Type B pancreatic cell (in vitro differentiated cells): ENCODE measurements at places on chromosomes 16 and 17. TPM values are rescaled to one million over a fixed set of nuclear protein-coding genes. Genes with fewer than 3 reads are reported as not detected.

DNA sequence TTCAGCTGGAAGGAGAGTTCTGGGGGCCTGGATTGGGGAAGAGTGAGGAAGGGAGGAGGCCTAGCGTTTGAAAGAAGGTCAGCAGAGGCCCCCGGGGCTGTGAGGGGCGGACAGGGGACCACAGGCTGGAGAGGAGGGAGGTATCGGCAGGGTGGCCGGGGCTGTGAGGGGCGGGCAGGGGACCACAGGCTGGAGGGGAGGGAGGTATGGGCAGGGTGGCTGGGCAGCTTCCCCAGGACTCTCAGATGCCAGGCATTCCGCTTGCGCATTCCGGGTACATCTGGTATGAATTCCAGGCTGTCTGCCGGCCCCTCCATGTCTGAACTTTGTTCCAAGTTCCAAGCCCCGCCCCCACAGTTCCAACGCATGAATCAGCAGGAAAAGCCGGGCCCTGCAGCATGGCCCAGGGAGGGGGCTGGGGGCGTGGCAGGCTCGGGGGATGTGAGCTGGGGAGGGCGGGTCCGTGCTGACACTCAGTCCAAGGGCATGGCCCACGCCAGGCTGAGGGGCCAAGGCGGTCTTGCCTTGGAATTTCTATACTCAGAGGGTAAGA lies 4.3 kb upstream of the TLCD2 start:
- H3K27me3 ChIP-seq = no peaks in the 10 kb centered on the region
- no peaks in the 10 kb centered on the region for H3K36me3 ChIP-seq
- peak overlapping the region; percentile 88 for H3K4me3 ChIP-seq
- H3K27ac ChIP-seq = peak overlapping the region; percentile 98

- H3K36me3 ChIP-seq = no peaks in the 10 kb centered on the region
- H3K27me3 ChIP-seq = no peaks in the 10 kb centered on the region
- H3K4me3 ChIP-seq = no peak overlapping the region
- H3K4me1 ChIP-seq = no peaks in the 10 kb centered on the region
Observed at GRCh38 chr16:13104772-13105171, 203.4 kb downstream of the SHISA9 start.

GRCh38 chr16:25606069-25606468 lies 85.7 kb upstream of the HS3ST4 start:
- no peak overlapping the region for H3K27ac ChIP-seq
- no peaks in the 10 kb centered on the region for H3K36me3 ChIP-seq
- DNase-seq = no peak
- no peaks in the 10 kb centered on the region for H3K27me3 ChIP-seq
- no peaks in the 10 kb centered on the region for H3K4me1 ChIP-seq

GRCh38 chr16:51665436-51665998 lies 514.4 kb upstream of the SALL1 start:
- H3K4me1 ChIP-seq = peaks cover 10% of the 10 kb centered on the region
- no peak overlapping the region for H3K4me3 ChIP-seq
- H3K27ac ChIP-seq = no peak overlapping the region
- no peak for DNase-seq
- no peaks in the 10 kb centered on the region for H3K36me3 ChIP-seq

- peaks cover 11% of the 10 kb centered on the region for H3K36me3 ChIP-seq
- H3K27ac ChIP-seq = no peak overlapping the region
- no peaks in the 10 kb centered on the region for H3K27me3 ChIP-seq
- H3K4me3 ChIP-seq = no peak overlapping the region
- DNase-seq = no peak
Observed at GRCh38 chr17:63652106-63652505, 29.9 kb downstream of the MAP3K3 start.

- no peak for DNase-seq
Observed at GRCh38 chr16:20860361-20860760, 39.8 kb downstream of the DCUN1D3 start.

- peak overlapping the region; percentile 34 for H3K4me3 ChIP-seq
- no peak for DNase-seq
- H3K27ac ChIP-seq = no peak overlapping the region
- no peaks in the 10 kb centered on the region for H3K27me3 ChIP-seq
Observed at GRCh38 chr17:76270770-76271668, 5.9 kb downstream of the UBALD2 start.

- H3K27ac ChIP-seq = peak overlapping the region; percentile 65
- no peak for DNase-seq
- H3K36me3 ChIP-seq = no peaks in the 10 kb centered on the region
- H3K27me3 ChIP-seq = no peaks in the 10 kb centered on the region
Observed at GRCh38 chr17:40470932-40471828, 27.9 kb downstream of the IGFBP4 start.

The IGFALS gene
- total RNA-seq = 0.17 and 0.59 TPM in 2 replicates

DNA sequence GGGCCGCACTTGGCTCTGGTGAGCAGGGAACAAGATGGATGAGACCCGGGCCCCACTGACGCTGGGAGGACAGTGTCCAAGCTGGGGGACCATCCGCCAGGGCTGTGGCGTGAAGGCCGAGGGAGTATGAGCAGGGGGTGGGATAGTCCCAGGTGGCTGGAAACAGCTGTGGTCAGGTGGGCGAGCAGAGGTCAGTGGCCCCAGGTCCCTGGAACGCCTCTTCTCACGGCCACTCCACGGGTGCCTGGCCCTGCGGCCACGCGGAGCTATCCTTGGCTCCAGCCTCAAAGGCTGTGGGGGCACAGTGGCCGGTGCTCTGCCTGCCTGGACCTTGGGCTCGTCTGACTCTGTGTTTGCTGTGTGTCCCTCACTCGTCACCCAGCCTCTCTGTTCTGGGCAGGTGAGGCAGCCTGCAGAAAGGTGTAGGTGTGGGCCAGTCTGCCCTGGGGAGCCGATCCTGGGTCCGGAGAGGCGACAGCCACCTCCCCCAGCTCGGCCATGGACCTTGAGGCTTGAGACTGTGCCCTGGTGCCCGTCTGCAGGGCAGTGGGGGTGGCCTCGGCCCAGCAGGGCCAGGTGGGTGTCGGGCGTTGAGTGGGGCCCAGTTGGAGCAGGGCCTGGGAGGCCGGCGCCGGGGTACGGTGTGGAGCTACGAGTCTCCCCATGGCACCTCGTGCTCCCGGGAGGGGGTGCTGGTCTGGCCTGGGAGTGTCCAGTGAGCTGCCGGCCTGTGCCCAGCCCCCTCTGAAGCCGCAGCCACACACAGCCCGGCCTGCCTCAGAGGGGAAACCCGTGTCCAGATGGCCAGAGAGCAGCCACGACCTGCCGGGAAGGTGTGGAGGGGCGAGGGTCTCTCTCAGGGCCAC lies 10.0 kb downstream of the CACNA1H start:
- no peak overlapping the region for H3K4me3 ChIP-seq
- H3K36me3 ChIP-seq = no peaks in the 10 kb centered on the region
- H3K27me3 ChIP-seq = no peaks in the 10 kb centered on the region
- H3K27ac ChIP-seq = no peak overlapping the region

DNA sequence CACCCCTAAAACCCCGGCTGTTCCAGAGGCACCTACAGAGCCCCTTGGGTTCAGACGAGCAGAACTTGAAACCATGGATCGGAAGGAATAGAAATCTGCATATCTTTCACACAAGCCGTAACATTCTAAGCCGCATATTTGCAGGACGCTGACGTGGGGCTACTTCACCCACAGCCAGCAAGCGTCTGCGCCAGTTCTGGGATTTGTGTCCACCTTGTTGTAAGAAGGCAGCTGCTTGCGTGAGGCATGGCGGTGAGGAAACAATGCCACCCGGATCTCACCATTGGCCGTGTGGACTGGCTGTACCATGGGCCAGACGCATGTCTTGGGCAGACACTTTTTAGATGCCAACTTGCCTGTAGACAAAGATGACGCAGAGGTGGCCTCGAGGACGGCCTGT lies 34.5 kb downstream of the TNFRSF13B start:
- peaks cover 22% of the 10 kb centered on the region for H3K27me3 ChIP-seq
- no peaks in the 10 kb centered on the region for H3K4me1 ChIP-seq
- no peak overlapping the region for H3K27ac ChIP-seq
- no peak overlapping the region for H3K4me3 ChIP-seq
- no peaks in the 10 kb centered on the region for H3K36me3 ChIP-seq

DNA sequence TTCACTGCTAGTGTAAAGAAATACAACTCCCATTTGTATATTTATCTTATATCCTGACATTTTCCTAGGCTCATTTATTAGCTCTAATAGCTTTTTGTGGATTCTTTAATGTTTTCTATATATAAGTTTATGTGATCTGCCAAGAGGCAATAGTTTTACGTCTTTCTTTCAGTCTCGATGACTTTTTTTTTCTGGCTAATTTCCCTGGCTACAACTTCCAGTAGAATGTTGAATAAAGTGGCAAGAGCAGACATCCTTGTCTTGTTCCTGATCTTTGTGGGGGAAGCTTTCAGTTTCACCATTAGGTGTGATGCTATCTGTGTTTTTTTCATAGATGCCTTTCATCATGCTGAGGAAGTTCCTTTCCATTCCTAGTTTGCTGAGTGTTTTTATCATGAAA lies 43.9 kb upstream of the ABCA3 start:
- no peaks in the 10 kb centered on the region for H3K36me3 ChIP-seq
- H3K4me3 ChIP-seq = no peak overlapping the region
- peaks cover 26% of the 10 kb centered on the region for H3K27me3 ChIP-seq
- no peak for DNase-seq

DNA sequence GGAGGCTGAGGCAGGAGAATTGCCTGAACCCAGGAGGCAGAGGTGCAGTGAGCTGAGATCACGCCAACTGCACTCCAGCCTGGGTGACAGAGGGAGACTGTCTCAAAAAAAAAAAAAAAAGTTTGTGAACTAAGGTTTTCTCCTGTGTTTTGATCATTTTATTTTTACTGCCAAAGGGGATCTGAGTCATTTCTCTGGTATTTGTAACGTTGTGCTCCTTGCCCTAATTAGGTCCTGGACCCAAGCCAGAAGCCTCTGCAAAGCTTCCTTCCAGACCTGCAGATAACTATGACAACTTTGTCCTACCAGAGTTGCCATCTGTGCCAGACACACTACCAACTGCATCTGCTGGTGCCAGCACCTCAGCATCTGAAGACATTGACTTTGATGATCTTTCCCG lies 32.1 kb downstream of the IST1 start:
- peak overlapping the region; percentile 72 for H3K27ac ChIP-seq
- no peak for DNase-seq
- peaks cover 15% of the 10 kb centered on the region for H3K4me1 ChIP-seq
- H3K27me3 ChIP-seq = no peaks in the 10 kb centered on the region

DNA sequence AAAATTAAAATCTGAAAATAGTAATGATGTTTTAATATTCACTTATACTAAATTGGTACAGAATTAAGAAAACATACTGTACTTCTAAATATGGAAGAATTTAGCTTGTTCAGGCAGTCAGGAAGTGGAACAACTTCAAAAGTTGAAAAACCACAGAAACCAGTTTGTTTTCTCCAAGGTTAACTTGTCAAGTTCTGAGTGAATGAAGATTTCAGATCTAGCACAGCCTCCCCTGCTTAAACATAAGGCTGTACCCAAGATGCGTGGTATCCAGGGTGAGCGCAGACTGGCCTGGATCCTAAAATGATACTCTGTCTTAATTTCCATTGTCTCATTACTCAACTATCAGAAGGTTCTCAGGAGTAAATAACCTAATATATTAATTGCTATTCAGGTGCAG lies 730.7 kb upstream of the KIF2B start:
- no peaks in the 10 kb centered on the region for H3K4me1 ChIP-seq
- no peaks in the 10 kb centered on the region for H3K27me3 ChIP-seq
- no peak overlapping the region for H3K27ac ChIP-seq
- DNase-seq = no peak
- no peak overlapping the region for H3K4me3 ChIP-seq

The COQ7 gene
- 18.2 and 21.7 TPM in 2 replicates for total RNA-seq

The RTN4RL1 gene
- total RNA-seq = 1.7 and 1.9 TPM in 2 replicates

DNA sequence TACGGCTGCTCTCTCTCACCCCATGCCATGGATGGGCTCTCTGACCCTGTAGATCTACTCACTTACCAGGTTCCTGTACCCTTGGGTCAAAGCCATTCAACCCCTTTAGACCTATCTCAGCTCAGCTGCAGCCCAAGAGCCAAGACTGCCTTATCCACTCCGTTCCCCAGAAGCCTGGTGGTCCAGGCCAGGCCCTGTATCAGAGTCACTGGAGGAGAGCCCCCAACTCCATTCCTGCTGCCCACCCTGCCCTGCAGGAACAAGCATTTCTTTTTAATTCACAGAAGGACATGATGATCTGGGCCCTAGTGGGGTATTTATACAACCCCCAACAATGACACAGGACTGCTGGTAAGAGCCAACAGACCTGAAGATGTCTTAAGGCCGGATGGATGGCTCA lies 76.8 kb downstream of the AIPL1 start:
- H3K36me3 ChIP-seq = no peaks in the 10 kb centered on the region
- no peak overlapping the region for H3K4me3 ChIP-seq
- H3K27me3 ChIP-seq = no peaks in the 10 kb centered on the region
- H3K27ac ChIP-seq = no peak overlapping the region

The TK2 gene
- 14.6 and 18.4 TPM in 2 replicates for total RNA-seq

DNA sequence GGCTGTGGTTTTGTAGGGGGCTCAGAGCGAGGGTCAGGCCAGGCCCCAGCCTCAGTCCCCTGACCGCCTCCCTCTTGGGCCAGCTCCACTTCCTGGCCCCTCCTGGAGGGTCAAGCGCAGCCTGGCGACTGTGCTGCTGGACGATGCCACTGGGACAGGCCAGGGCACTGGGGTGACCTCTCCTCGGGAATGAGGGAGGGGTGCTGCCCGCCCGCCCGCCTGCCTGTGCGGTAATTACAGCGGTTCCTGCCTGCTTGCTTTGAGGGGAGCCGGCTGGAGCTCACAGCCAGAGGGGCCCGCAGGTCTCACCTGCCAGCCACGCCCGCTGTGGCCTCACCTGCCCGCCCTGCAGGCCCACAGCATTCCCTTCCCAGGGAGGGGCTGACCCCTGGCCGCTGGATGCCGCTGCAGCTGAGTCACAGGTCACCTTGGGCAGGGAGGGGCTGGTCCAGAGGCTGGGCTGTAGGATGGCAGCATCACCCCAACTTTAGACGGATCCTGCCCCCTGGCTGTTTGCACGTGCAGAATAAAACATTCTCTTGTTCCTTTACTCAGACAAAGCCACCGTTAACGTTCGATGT lies 76.7 kb upstream of the CBX4 start:
- peaks cover 14% of the 10 kb centered on the region for H3K4me1 ChIP-seq
- peak overlapping the region; percentile 65 for H3K4me3 ChIP-seq
- H3K27me3 ChIP-seq = peaks cover 3% of the 10 kb centered on the region
- no peaks in the 10 kb centered on the region for H3K36me3 ChIP-seq
- DNase-seq = no peak
- H3K27ac ChIP-seq = peak overlapping the region; percentile 90

DNA sequence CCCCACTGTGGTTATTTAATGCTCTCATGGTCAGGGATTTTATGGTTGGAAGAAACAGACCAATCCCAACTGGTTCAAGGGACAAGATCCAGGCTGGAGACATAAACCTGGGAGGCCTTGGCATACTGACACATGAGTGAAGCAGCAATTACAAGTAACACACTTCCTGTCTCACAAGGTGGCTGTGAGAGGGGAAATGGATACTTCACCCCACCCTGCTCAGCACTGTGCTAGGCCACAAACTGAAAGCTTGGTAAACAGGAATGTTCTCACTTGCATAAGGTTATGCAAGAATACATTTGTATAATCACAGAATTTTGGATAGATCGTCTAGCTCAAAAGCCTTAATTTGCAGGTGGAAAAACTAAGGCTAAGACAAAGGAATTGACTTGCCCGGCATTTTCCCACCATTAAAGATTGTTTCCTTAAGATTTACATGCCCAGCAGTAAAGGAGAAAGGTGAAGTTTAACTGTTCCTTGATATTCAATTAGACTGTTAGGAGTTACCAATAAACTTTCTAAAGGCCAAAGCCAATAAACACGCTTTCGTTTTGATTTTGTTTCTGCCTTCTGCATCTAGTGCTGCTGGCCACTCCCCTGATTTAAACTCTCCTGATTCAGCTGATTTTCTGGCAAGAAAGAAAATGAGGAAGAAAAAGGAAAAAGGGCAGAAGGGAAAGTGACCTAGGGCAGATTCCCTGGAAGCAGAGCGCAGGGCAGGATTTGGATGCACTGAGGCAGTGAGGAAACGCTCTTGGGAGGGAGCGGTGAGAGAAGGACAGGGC lies 215.6 kb upstream of the CDH5 start:
- no peak for DNase-seq
- H3K4me3 ChIP-seq = peak overlapping the region; percentile 29
